ENCODE measurements at places on chromosomes 4 and X.

- DNase-seq, result no peak
These were observed 245.4 kb downstream of the DCLK2 start for GRCh38 chr4:150323406-150324325.

DNA sequence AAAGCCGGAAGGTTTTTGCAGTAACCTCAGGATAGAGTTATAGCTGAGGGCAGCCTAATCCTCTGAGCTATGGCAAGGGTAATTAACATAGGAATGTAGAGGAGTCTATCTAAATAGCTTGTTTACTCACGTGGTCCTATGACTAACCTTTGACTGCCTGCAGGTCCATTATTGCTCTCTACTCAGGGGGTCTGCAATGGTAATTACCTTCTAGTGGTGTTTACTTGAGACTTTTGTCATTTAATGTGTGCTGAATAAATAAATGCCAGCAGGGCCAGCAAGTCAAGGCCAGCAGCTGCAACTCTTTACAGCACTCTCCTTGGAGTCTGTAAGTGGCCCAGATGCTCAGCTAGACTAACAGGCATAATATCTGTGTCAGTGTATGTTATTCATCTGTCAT, 212.7 kb upstream of the FMR1 start:
- DNase-seq, result no peak

DNA sequence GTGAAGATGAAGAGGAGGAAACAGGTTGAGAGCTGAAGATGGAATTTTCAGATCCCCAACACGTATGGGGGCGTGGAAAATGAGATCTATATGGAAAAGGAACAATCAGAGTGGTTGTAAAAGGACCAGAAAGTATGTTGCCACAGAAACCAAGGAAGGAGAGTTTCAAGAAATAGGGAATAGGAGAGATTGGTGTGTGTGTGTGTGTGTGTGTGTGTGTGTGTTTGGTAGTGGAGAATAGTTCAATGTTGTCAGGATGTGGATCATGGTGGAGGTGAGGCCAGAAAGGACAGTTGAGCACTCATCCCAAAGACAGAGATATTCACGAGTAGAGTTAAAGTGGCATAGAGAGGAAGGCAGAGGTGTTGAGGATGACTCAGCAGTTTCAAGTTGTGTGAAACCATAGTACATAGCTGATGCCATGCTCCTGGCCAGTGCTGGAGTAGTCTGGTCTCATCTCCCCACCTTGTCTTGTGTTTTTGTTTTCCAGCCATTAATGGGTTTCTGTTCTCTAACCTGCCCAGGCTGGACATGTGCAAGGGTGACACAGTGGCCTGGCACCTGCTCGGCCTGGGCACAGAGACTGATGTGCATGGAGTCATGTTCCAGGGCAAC, 36.1 kb downstream of the HEPH start:
- DNase-seq, result no peak

GRCh38 chrX:13932416-13932815, 97.3 kb downstream of the GEMIN8 start:
- no peak for DNase-seq

DNA sequence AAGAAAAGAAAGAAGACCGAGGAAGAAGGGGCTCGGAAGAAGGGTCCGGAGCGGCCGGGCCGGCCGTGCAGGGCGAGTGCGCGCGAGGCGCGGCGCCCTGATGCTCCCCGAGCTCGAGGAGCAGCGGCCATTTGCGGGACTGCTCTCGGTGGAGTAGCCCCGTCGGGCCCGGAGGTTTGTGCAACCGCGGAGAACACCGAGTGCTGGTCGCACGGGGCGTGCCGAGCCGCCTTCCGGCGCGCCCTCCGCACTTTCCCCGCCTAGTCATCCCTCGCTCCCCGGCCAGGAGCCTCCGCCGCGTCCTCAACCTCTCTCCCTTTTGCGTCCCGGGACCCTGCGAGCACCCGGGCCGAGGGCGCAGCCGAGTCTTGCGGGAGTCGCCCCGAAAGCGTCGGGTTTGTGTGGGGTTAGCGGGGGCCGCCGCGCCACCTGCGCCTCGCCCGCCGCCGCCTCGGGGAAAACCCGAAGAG, 127.4 kb downstream of the LAS1L start:
- DNase-seq, result no peak

Measured in HS-5 (cell line).